ENCODE measurements at places on chromosomes 2 and 18.

DNA sequence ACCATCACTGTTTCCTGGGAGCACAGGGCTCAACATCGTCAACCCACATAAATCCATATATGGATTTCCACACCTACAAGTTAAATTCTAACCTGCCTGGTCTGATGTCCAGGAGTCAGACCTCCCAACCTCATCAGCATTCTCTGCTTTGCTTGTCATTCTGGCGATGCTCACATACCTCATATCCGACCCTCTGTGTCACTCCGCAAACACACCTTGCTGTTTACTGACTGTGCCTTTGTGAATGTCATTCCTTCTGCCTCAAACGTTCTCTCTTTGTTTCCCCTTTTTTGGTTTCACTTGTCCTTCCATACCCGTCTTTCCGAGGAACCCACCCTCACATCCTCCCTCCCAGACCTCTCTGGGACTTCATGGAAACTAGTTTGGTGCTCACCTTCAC is 187.1 kb downstream of the ACTR3 start:
- DNase-seq = no peak

DNA sequence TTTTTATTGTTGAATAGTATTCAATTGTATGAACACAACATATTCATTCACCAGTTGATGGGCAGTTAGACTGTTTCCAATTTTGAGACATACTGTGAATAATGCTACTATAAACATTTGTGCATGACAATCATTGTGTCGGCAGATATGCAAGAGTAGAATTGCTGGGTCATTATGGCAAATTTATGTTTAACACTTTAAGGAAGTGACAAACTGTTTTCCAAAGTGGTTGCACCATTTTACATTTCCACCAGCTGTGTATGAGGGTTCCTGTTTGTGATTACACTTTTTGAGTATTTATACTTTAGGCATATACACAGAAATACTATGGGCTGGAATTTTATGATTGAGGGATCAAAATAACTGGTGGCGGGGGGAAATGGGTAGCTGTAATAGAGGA is 61.2 kb downstream of the MAP4K3 start:
- no peak for DNase-seq

DNA sequence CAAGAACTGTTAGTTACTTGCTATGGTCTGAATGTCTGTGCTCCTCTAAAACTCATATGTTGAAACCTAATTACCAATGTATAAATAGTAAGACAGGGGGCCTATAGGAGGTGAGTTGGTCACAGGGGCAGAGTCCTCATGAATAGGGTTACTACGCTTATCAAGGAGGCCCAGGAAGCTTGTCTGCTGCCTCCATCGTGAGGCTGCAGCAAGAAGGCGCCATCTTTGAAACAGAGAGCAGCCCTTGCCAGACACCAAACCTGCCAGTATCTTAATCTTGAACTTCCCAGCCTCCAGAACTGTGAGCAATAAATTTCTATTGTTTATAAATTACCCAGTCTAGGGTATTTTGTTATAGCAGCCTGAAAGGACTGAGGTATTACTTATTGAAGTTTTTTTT is 79.1 kb downstream of the TGIF1 start:
- DNase-seq = no peak

DNA sequence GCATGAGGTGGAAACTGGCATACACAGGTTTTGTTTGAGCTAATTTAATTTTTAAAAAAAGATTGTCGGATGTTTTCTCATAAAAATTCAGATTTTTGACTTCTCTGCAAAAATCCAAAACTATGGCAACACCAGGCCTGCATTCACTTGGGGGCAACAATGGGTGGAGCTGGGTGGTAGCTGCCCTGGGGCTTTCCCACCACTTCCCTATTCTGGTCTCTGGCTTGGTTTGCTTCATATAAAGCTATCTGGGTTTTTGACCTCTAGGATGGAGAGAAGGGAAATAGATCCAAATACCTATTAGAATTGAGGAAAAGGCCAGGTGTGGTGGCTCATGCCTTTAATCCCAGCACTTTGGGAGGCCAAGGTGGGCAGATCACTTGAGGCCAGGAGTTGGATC is 5.5 kb upstream of the CYP27A1 start:
- DNase-seq = no peak

GRCh38 chr18:56291294-56291693 is 347.1 kb downstream of the TXNL1 start:
- DNase-seq = no peak

DNA sequence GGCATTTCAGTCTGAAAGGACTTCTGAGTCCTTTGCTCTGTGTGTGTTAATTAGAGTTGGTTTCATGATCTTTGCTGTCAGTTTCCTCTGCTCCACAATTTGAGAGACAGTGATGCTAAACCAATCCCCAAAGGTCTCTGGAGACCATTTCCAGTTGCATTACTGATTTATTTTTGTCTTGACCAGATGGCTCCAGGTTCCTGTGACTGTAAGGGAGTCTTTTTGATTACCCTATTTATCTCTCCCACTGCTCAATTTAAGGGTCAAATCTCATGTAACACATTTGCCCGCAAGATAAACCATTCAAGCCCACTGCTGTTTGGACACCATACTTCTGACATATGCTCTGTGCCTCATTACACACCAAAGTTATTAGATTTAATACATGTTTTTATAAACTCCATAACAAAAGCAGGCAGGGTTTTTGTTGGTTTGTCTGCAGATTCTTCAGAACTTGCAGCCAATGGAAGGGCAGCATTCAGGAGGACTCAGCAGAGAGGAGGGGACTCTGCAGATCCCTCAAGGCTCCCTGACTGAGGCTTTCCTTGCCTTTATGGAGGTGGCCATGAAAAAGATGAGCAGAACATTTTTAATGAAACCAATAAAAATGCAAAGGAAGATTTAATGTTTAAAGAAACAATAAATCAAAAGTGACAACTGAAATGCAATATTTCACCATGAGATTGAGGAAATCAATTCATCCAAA is 889.3 kb upstream of the CELF4 start:
- no peak for DNase-seq

GRCh38 chr2:60371219-60371618 is 182.2 kb downstream of the BCL11A start:
- no peak for DNase-seq

- DNase-seq = no peak
Observed at GRCh38 chr2:170965446-170966225, 36.6 kb downstream of the GORASP2 start.

DNA sequence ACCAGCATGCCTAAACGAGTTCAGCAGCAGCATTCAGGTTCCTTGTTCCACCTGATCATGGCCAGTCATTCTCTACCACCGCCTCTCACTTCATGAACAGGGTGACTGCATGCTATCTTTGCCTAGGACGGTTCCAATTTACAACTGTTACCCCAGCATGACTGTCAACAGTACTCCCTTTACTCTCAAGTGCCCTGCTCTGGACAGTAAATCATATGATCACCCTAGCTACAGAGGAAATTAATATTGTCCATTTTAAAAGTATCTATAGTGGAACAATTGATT is 25.7 kb downstream of the MGAT4A start:
- DNase-seq = no peak

GRCh38 chr2:37472959-37473358 is 128.5 kb downstream of the QPCT start:
- no peak for DNase-seq

DNA sequence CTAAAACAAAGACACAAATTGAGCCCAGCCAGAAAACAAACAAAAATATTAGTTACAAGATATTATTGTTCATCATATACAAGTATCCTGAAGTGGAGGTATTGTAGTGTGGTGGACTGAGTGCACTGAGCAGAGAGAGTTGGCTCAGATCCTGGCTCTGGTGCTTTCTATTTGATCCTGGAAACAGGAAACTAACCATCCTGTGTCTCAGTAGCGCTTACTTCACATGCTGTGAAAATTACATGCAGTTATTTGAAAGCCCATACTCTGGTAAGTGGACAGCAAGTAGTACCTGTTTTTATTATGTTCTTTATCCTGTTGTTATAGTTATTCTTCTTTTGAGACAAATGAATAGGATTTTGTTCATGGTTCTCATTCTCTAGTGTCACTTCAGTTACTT is 84.3 kb upstream of the CRIM1 start:
- DNase-seq = no peak

- no peak for DNase-seq
Observed at GRCh38 chr2:121688820-121689219, 39.6 kb upstream of the CLASP1 start.

- DNase-seq = no peak
Observed at GRCh38 chr2:240306185-240306584, 129.3 kb upstream of the GPC1 start.

DNA sequence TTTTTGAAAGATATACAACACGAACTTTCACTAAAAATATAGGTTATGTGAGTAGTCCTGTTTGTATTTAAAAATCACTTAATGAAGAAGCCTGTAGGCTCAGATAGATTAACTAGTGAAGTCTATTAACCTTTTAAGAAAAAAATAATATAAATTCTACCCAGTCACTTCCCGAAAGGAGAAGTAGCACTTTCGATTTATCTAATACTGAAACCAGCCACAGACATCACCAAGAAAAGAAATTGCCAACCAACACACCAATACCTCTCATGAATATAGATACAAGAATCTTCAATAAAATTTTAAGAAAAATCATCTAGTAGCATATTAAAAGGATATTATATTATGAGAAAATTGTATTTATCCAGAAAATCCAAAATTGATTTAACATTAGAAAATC is 160.5 kb downstream of the GALNT13 start:
- no peak for DNase-seq

DNA sequence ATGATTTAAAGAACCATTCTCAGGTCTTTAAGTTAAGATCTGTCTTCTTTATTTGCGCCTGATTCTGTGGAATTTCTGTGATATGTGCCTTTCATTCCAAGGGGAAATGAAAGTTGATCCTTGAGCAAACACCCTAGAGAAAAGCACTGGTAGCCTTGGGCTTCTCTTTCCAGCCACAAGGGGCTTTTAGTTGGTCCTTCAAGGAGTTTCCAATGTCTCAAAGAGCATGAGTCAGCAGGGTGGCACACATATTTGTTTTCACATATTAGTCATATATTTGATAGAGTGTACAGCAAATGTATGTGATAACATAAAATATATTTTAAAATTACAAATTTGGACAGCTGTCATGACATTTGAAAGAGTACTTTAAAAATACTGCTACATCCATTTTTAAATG is 339.5 kb downstream of the TXNL1 start:
- no peak for DNase-seq

Data from kidney epithelial cell (primary cell).